AG10803 (cell line): ENCODE measurements at places on chromosomes 7 and 10.

DNA sequence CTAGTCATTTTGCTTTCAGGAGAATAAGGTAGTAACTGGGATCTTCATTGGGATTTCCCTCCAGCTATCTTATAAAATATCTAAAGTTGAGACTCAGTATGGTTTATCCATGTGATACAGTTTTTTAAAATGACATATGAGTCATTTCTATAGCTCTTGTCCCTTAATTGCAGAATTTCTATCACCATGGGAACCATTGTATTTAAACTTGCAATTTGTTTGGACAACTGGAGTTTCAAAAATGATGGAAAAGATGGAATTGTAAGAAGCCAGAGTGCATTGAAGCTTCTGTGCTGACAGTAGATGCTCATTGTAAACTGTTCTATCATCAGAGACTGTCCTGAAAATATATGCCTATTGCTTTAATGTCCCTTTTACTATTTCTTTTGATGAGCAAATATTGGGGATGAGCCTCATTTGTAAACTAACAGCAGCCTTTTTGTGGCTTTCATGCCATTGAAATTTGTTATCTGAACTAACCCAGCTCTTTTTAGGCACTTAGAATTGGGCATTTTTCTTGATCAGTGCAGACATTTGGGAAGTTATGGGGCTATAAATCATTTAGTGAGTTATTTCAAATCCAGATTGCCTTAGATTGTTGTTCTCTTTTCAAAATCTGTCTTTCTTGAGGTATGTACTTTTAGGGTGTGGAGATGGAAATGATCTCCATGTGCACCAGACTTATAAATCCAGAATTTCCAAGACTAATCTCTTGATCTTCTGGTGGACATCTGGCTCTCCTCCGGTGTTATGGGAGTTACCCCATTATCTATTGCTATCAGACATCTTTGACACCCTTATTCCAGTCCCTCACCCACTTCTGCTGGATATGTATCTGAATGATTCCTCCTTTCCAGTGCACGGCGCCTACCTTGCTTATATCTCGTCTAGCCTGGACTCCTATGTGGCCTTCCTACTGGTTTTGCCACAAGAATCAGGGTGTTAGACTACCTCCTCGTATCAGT, 159.0 kb downstream of the SND1 start:
- DNase-seq: no peak

DNA sequence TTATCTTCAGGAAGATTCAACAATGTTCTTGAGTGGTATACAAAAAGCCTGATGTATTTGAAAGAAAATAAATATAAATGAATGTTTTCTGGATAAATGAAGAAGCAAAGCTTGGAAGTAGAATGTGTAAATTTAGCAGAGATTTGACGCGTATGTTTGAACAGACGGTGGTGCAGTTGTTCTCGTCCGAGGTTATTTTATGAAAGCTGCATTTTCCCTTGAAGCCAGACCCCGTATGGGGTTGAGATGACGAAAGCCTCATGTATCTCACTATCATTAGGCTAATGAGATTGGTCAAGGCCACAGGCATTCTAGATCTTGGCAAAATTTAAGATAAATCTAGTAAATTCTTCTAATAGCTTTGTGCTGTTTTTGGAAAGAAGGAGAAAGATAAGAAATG, 195.2 kb downstream of the NXPH1 start:
- no peak for DNase-seq

- no peak for DNase-seq
These were observed 573.2 kb downstream of the AUTS2 start for GRCh38 chr7:70171369-70171920.

- peak; percentile 1 for DNase-seq
These were observed 113.8 kb upstream of the PPP2R2D start for GRCh38 chr10:131786756-131787605.

DNA sequence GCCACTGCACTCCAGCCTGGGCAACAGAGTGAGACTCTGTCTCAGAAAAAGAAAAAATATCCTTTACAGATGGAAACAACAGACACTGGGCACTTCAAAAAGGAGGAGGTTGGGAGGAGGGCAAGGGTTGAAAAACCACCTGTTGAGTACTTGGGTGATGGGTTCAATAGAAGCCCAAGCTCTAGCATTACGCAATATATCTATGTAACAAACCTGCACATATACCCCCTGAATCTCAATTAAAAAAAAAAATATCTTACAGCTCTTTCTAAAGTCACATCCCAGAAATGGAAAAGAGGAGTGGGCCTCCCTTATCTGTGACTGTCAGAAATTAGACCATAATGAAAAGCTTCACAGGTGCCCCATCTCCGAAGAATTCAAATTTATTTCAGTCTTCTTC, 12.1 kb downstream of the VIM start:
- DNase-seq: no peak

- no peak for DNase-seq
These were observed 34.0 kb downstream of the AHCYL2 start for GRCh38 chr7:129258649-129259389.

DNA sequence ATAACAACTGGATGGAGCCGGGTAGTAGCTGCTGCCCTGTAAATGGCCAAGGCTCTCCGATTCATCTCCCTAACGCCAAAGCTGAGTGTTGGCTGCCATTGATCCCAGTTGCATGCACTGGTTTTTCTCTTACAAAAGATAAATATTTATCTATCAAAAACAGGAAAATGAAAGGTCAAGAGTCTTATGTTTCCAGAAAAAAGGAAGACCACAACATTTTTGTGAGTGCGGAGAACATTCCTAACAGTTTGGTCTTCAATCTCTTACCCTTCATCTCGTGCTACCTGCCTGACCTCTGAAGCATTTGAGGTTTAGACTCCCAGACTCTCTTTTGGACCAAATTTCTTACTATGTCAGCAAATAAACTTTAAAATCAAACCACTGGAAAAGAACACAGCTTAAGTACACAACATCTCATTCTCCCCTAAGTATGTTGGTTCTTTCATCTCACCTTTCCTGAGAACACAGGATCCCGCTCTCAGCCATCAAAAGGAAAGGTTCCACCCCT, 61.6 kb downstream of the SORBS1 start:
- DNase-seq: no peak

DNA sequence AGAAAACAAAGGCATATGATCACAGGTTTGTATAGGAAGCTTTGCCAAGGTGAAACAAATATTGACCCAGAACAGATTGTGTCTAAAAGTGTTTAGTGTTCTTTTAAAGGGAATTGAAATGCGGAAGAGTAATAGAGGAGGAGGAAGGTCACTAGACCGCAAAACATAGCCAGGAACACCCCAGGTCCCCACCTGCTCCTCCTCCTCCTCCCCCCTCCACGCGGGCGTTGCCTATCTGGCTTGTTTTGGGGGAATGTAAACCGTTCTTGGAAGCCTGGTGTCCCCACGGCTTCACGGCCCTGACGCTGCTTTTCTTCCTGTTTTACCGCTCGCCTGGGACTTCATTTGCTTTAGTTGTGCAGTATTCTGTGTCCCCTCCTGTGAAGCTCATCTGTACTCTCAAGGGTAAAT, 81.0 kb upstream of the PFKP start:
- DNase-seq: no peak
